Hematopoietic multipotent progenitor cell treated with erythropoietin and hydrocortisone succinate and interleukin-3 and kit ligand, for 15 days (in vitro differentiated cells): ENCODE measurements at places on chromosomes 5 and 9.

GRCh38 chr9:110650991-110651411, 17.6 kb upstream of the MUSK start:
- no peak for DNase-seq

- DNase-seq = no peak
Measured at GRCh38 chr9:87039809-87040392, 92.6 kb upstream of the GAS1 start.

DNA sequence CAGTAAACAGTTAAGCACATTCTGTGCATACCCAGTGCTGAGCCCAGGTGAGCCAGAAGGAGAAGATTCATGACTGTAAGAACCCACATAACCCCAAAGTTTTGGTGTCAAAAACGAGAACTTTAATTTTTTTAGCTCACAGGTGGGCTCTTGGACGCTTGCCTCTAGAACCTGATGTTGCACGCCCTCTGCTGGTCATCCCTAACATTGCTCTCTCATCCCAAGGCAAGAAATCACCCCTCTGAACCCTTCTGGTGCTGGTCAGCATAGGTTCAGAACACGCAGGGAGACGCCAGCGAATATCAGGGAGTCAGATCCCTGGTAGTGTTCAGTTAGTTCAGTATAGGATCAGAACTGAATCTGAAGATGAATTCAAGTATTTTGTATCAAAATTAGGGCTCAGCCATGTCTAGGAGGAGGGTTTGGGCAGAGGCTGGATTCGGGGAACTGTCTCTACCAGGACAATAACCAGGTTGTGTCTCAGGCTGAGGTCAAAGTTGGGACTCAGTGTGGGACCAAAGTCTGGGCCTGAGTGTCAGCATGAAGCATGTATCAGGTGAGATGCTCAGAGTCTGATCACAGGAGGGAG, 4.1 kb upstream of the DNAJB5 start:
- DNase-seq = peak; percentile 63

- no peak for DNase-seq
Measured at GRCh38 chr5:134463176-134463720, 51.6 kb upstream of the CDKN2AIPNL start.
